NCI-H1105 treated with DMSO at 0.1 percent for 48 hours (cell line): ENCODE measurements at places on chromosomes 6 and 20.

- no peak for DNase-seq
These were observed 77.3 kb downstream of the KCNQ5 start for GRCh38 chr6:72699159-72699558.

GRCh38 chr6:13250703-13251102 lies 77.6 kb downstream of the TBC1D7 start:
- DNase-seq = no peak

DNA sequence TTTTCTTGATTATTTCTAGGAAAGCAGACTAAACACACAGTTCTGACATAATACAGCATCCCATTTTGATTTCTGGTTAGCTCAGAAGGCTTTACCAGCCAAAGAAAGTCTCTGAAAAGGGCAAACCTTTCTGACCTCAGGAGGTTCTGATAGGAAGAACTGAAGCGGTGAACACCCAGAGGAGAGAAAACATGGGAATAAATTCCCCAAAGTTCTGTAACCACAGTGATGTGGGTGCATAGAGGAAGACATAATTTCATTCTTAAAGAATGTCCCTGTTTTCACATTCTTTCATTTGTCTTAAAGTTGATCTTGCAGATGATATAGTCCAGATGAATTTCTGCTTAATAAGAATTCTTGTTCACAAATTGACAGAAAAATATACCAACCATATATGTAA lies 60.3 kb downstream of the RSPO3 start:
- no peak for DNase-seq

DNA sequence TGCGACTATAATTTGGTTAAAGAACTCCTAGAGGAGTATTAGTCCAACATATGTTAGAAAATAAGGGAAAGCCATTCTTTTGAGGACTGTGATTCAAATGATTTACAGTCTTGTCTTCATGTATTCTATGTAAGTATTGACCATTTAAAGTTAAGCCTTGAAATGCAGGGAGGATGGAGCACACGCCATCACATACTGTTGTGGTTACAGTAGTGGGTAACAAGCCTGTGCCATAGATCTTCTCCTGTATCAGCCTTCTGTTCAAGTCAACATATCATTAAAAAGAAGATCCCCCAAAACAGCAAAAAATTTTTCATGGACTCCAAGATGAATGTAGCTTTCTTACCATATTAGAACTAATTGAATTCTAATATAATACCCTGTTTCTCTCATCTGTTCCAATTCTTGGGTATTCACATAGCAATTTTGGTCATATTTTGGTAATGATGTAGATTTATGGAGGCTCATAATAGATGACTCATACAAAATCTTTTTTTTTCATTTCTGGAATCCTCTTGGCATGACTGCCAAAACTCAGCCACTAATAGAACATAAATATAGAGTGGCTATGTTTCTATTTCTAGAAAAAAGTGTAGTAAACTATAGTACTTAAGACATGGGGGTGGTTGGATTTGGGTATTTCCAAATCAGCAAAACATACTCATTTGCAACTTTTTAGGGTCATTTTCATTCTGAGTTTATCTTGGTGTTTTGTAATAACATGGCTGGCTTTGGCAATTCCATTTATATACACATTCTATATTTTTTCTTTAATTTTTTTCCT lies 413.5 kb downstream of the BCKDHB start:
- DNase-seq = no peak

DNA sequence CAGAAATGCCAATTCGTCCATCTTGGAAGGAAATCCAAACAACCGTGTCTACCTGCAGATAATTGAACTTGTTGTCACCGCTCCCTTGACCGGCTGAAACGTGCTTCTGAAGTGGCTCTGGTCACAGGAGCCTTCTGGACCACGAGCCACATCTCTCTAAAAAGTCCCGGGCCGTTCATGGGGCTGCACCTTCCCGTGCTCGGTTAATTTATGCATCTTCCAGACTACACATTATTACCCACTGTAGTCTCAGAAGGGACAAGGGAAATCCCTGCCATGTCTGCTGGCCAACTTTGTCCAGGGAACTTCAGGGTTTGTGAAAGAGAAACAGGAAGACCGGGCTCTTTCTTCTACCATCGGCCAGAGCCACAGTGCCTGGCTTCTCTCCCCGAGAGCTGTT lies 63.4 kb upstream of the MPC1 start:
- no peak for DNase-seq

- no peak for DNase-seq
These were observed 482.3 kb upstream of the JARID2 start for GRCh38 chr6:14763616-14764015.
